ENCODE measurements at places on chromosomes 7 and 10.
A peak's percentile ranks its signal among the peaks of the same experiment; 100 is the strongest.

DNA sequence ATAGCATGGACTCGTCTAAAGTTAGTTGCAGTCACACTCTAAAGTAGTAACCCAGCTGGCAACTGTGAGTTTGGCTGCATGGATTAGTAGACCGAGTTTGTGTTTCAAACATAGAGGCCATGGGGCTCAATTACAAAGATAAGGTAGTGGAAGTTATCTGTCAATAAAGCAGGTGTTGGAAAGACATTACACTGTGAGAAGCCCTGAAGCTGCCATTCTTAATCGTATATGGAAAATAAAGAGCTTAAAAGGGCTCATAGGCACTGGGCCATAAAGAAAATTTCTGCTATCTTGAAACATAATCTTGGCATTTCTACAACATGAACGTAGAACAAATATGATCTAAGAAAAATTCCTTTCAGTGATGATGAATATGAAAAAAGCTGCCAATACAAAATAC, 837.7 kb downstream of the REEP3 start:
- no peak for DNase-seq

GRCh38 chr7:134141868-134142264, 14.7 kb downstream of the LRGUK start:
- DNase-seq: no peak

GRCh38 chr7:130020434-130020833, 30.7 kb downstream of the ZC3HC1 start:
- DNase-seq: no peak

DNA sequence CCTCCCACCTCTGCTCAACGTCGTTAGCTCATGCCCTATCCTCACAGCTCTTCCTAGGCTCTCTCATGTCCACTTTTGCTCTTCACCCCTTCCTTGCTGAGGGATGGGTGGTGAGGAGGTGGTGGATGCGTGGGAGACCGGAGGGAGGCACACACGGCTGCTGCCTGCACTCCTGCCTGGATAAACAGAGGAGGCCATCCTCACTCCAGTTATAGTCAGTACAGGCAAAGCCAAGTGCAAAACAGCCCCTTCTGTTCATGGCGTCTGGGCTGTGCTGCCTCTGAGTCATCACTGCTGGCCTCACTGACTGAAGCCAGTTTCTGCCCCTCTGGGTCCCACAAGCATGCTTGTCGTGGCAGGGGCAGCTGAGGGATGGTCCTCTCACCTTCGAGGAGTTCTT, 31.9 kb upstream of the LRRC4 start:
- no peak for DNase-seq

DNA sequence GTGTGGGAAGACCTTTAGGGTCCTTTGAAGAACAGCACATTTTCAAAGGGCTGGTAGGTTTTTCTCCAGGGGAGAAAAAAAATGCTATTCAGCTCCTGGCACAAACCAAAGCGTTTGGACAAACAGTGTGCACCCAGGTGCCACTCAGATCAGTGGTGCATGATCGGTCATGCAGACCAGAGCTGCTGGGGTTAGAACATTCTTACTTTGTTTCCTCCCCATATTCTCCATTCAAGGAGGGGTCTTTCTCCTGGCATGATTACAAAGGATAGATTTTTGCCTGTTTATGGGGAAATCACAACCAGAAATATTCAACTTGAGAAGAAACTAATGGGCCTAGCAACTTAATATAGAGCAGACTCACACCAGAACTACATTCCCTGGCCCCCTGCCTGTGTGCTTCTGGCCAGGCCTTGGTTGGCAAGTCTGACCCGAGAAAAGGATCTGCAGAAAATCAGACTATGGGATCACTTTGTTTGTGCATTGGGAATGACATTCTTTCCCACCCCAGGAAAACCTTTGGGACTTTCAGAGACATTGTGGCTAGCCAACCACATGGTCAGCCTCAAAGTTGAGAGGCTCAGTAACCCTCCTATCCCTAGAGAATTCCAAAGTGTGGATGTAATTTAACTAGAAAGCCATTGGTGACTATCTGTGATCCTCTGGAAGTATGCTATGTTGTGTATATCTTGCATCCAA, 82.3 kb upstream of the FGL2 start:
- DNase-seq: peak; percentile 59

DNA sequence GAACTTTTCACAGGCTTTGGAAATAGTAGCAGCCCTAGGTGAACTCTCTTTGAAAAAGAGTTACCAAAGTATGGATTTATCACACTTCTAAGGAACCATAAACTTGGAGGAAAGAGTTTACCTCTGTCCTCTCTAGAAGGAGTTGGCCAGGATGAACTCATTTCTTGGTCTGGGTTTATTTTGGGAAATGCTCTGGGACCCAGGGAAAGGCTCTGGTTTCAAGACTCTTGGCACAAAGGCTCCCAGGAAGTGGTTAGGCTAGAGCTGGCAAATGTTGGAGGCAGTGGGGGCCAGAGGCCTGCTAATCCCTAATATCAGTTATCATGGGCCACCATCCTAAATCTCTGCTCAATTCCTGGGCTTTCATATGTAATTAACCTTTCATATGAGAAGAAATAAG, 36.3 kb upstream of the CDK6 start:
- no peak for DNase-seq

DNA sequence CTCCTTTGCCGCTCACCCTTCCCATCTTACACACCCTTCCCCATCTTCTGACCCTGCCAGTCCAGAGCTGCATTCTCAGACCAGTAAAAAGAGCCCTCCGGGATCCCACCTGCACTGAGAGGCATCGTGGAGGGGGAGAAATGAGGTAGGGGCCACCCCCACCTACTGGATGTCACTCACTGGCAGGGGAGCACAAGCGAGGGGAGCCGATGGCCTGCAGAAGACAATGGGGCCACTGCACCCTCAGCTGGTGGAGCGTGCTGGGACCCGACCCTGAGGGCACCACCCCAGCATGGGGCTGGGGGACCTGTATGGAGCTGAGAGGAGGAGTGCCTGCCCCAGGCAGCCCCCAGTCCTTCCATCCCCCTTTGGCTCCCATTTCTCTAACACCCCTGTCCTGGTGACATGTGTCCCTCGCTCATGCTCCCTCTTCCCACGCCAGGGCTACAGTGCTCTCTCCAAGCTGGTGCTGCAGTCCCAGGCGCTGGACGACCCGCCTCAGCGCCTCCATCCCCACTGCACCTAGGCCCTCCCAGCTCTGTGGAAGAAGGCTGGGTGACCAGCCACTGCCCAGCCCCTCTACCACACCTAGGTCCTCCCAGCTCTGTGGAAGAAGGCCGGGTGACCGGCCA, 49.8 kb downstream of the RASGEF1A start:
- DNase-seq: peak; percentile 16

- DNase-seq: no peak
Measured at GRCh38 chr7:70834424-70834823, 297.5 kb upstream of the GALNT17 start.

- no peak for DNase-seq
Measured at GRCh38 chr7:25994433-25994994, 157.5 kb upstream of the NFE2L3 start.

- no peak for DNase-seq
Measured at GRCh38 chr7:148042935-148043631, 547.5 kb upstream of the C7orf33 start.

DNA sequence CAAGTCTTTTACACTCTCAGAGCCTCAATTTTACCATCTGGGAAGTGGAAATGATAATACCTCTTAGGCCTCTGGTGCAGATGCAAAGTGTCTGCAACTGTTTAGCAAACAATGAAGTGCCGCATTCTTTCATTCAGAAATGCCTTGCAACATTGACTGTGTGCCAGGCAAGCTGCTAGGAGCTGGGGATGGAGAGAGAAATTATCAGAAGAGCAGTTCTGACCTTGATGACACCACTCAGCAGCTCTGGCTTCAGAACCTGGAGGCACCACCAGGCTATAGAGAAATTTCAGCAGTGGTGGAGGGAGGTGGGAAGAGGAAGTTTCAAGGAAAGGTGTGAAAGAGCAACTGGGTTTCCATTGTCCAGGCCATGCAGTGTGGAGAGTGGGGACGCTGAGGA, 78.1 kb upstream of the HABP2 start:
- no peak for DNase-seq

DNA sequence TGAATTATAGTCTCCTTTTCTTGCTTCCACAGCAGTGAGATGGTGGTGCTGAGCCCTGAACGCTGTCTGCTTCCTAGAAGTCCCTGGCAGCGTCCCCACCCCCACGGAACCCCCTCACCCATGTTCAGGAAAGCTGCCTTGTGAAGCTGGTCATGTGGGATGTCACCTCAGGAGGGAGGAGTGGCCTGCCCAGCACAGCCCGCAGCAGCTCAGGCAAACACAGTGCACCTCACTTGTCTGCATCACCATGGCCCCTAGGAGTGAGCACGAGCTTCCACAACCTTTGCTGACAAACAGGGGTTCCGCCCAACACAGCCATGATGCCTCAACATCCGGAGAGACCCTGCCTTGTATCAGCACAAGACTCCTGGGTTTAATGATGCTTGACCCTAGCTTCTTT, 508.9 kb downstream of the RPS24 start:
- no peak for DNase-seq

GRCh38 chr7:105963038-105963667, at the start of gene CDHR3:
CDHR3 (plus strand) TSS chr7:105963264; CDS start chr7:105963319, 55 bp downstream.
- DNase-seq: no peak

DNA sequence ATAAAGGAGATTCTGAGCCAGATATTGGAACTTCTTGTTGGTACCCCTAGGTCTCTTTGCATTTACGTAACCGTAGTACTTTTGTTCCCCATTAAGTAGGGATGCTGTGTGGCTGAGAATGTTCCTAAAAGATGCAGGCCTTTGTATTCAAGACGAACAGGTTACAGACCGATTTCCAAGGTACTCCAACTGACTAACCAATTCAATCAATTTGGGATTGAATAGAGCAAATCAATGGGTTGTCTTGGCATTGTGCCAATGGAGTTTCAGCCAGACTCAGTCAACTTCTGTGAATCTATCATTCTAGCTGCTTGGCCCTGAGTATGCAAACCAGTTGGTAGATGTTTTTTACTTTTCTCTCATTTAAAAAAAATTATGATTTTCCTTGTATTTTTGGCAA, 347.3 kb upstream of the NPVF start:
- no peak for DNase-seq

DNA sequence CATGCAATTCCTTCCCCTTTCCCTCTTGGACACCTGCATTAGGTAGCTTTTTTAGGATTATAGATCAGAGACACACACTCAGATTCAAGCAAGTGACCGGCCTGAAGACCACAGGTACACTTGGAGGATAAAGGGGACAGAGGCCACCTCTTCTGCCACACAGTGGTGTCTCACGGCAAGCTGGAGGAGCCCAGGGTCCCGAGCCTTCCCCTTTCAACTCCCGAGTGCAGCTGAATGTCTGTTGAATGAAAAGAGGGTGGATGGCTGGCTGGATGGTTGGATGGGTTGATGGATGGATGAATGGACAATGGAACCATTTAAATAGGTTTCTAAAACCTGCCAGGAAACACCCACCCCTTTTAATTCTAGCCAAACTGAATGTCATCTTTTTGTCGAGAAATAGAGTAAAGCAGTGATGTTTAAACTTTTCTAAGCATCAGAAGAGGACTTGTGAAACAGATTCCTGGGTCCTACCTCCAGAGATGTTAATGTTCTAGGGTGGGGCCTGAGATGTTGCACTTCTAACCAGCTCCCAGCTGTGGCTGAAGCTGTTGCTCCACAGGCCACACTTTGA, 49.2 kb upstream of the ZMIZ1 start:
- DNase-seq: no peak

DNA sequence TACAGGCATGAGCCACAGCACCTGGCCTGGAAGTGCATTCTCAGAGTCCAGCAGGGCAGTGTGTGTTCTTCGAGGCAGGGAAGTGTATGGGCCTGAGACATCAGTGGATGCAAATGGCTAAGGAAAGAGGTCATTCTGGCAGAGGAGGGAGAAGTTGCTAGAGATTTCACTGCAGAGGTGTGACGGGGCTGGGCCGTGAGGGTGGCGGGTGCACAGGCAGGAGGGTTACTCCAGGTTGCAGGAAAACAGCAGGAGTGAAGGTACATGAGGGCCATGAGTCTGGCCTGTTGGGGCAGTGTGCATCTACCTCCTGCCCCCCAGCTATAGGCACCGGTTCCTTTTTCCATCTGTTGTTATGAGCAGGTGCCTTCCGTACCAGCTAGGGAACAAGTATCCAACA, 29.3 kb downstream of the COL26A1 start:
- no peak for DNase-seq

DNA sequence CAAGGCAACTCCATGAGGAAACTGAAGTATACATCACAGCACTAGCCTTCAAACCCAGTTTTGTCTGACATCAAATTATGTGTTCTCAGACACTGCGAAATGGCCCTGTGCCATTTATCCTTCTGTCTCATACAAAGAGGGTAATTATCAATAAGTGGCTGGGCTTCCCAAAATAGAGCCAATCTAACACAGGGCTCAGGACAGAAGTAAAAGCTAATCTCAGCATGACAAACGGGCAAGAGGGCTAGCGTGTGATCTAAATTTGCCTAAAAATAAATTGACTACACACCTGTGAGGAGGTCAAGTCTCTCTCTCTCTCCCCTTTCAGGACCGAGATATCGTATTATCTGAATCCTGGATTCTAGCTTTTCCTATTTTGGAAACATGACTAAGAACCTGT, 67.2 kb downstream of the DGKB start:
- no peak for DNase-seq

- DNase-seq: no peak
Measured at GRCh38 chr10:12390733-12391132, 41.4 kb downstream of the CAMK1D start.

GRCh38 chr7:135160098-135160857, 10.2 kb downstream of the CYREN start:
- no peak for DNase-seq

GRCh38 chr10:125009661-125010161, 67.8 kb downstream of the ZRANB1 start:
- no peak for DNase-seq

DNA sequence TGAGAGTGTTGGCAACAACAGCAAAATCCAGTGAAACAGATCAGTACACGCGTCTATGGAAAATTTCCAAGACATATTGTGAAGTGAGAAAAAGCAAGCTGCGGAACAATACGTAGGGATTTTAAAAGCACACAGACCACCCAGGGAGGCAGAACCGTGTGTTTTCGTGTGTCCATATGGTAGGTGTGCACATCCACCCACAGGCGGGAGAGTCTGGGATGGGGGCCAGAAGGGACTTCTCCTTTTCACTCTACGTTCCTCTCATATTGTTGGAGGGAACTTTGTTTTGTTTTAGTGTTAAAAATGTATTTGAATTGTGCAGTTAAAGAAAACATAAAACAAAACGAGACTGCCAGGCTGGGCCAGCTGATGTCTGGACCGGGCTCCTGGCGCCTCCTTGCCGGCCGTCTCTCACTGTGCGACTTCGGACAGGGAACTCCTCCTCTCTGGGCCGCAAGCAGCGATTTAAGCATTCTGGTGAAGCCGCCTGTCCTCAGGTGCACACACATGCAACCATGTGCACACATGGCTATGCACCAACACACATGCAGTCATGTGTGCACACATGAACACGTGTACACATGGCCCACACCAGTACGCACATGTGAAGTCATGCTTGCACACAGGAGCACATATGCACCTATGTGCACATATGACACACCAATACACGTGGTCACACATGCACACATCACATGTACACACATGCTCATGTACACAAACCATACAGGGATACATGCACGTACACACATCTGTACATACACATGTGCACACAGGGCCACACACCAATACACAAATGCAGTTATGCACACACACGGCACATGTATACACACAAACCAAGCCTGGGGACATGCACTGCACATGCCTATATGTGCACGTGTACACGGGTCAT, 141.1 kb downstream of the ELFN1 start:
- DNase-seq: peak; percentile 64

Data from left hindlimb (tissue), 1 donor.